ENCODE measurements at places on chromosomes 11 and 22.

DNA sequence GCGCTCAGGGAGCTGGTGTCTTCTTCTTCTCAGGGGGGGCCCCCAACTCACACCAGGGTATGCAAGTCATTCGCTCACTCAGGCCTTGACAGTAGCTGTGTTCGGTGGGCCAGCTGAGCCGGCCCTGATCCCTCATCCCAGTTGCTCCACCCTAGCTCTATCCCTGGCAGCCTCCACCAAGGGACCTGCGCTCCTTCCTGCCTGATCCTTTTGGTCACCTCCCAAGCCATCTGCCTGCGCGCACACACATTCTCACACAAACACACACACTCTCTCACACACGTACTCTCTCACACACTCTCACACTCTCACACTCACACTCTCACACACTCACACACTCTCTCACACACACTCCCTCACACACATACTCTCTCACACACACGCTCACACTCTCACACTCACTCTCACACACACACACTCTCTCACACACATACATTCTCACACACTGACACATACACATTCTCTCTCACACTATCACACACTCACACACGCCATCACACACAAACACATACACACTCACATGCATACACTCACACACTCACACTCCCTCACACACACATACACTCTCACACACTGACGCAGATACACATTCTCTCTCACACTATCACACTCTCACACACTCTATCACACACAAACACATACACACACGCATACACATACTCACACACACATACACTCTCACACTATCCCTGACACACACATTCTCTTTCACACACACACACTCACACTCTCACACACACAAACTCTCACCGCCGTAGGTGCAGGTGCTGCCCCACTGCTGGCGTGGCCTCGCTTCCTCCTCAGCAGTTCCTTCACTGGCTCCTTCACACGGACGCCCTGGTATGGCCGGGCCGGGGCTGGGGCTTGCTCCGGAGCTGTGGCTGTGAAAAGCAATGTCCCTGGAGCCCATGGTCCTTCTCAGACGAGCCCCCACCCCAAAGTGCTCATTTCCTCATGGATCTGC is 20.8 kb downstream of the POU2AF1 start:
- no peak for DNase-seq

DNA sequence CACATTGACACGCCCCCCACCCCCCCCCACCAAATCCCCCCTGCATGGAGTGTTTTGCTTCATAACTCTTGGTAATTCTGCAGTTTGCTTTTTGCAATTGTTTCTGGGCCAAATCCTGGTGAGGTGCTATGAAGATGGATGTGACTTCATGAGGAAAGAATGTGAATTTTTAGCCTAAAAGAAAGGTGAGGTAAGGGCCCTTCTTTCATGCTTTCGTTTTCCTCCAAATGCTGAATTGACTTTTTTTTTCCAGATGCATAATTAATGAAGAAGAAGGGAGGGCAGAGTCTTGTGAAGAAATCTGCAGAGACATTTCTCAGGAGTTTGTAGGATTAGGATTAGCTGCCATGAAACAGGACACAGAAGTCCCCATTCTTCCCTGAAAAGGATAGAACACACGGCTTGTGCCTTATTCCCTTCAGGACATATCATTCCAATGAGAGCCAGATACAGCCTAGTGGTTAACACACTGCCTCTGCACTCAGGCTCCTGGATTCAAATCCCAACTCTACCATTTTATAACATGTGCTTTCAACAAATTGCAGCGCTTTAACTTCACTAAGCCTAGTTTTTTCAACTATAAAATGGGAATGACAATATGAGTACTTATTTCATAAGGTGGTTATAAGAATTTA is 19.6 kb upstream of the TBCEL start:
- no peak for DNase-seq

- no peak for DNase-seq
Observed at GRCh38 chr11:76810151-76810853, 27.1 kb downstream of the TSKU start.

- DNase-seq = no peak
Observed at GRCh38 chr11:20926799-20927540, 257.6 kb downstream of the NELL1 start.

- no peak for DNase-seq
Observed at GRCh38 chr11:64164392-64165312, 1.3 kb downstream of the MACROD1 start.

GRCh38 chr22:29302402-29302680 is 4.1 kb upstream of the GAS2L1 start:
- no peak for DNase-seq

GRCh38 chr11:11311169-11311568 is 41.9 kb downstream of the CSNK2A3 start:
- DNase-seq = no peak

DNA sequence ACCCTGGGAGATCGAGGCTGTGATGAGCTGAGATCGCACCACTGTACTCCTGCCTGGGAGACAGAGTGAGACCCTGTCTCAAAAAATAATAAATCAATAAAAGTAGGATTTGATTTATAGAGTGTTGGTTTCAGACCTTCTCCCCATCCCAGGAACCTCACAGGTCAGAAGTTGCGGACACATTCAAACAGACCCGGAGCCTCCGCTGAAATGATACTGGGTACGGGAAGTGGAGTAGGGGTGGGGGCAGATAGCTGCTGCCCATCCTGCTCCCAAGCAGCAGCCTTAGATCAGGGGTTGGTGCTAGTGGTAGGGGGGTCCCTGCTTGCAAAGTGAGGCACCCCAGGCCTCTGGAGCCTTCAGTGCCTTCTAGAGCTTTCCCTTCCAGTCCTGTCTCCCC is 7.8 kb downstream of the PRDM11 start:
- DNase-seq = no peak

DNA sequence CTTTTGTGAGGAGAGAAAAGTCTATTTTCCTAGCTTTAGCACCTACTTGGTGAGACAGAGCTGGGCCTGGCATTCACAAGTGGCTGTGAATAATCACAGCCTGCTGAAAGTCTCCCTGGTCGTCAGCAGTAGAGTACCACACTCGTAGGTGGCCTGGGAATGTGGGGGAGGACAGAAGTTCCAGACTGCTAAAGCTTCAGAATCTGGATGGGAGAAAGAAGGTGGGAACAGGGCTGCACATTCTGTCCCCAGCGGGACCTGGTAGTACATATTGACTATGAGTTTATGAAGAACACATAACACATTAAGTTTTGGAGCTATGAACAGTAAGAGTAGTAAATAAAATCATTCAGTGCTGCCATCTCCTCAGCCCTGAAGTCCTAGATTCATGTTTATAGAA is 19.0 kb upstream of the LIMK2 start:
- no peak for DNase-seq

DNA sequence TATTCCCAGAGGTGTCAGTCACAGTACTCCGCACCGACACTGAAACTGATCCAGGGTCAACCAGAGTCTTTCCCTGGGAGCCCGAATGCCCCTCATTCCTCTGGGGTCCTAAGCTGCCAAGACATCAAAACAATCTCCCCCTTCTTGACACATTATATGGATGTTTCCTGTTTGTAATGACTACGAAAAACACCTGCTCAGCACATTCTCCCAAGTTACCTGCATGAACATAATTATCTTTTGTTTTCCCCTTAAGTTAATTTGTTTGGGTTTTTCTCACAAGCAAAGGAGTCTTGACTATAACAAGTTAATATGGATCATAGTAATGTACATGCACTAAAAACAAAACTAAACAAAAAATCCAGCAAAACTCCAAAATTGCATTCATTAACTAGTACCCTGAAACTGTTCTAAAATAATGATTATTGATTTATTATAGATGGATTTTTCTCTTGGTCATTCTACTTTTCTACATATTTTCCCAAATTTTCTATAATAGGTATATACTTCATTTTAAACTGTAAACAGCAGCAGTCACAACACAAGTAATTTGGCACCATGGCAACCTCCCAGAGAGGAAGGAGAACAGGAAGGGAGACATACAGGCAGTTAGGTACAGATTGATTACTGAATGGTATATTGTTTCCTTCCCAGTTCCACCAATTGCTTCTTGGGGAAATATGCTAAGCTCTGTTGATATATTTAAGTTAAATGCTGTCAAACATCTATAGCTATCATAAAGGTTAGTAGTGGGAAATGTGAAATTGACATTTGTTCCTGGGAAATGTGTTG is 631.5 kb downstream of the METTL15 start:
- DNase-seq = no peak

DNA sequence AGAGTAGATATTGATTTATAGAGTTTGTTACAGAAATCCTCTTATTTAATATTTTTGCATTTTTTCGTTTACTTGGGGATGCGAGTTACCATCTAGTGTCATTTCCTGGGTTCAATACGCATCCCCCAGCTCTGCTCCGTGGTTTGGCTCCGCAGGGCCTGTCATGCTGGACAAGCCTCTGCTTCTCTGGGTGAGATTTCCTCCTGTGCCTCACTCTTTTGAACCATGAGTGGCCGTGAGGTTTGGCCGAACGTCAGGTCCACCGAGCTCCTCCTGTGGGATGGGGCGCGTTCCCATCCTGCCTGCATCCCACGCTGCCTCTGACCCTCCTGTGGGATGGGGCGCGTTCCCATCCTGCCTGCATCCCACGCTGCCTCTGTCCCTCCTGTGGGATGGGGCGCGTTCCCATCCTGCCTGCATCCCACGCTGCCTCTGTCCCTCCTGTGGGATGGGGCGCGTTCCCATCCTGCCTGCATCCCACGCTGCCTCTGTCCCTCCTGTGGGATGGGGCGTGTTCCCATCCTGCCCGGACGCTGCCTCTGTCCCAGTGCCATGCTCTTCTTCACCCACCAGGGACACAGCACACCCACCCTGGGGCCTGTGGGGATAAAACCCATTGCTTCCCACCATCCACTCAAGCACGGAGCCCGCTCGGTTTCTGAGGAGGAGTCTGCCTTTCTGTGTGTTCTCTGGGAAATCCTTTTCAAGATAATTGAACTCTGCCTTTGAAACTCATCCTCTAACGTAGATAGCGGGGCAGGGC is 506.8 kb downstream of the BRD1 start:
- no peak for DNase-seq

- no peak for DNase-seq
Observed at GRCh38 chr11:42870480-42870879, 441.3 kb upstream of the API5 start.

GRCh38 chr11:78961937-78962701 is 387.5 kb upstream of the NARS2 start:
- no peak for DNase-seq

- DNase-seq = no peak
Observed at GRCh38 chr11:69380921-69381581, 87.1 kb downstream of the MYEOV start.

DNA sequence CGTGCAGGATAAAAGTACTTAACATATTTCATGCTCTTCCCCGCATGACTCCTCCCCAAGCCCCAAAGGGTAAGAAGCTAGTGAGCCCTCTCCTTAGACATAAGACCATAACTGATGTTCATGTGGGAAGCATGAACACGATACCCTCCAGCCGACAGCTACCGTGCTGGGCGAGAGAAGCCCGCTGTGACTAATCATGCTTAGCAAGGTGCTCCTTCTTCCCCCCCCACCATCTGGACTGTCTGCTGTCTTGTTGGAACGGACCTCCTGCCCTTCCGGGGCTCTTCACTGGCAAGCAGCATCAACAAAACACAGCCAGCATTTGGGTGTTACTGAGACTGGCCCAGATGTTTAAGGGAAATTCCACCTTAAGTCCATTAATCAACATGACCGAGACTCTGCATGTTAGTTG is 200.6 kb downstream of the DBX1 start:
- DNase-seq = no peak

- no peak for DNase-seq
Observed at GRCh38 chr11:128530118-128531074, 57.0 kb downstream of the ETS1 start.

- DNase-seq = no peak
Observed at GRCh38 chr11:129881570-129882170, 13.7 kb downstream of the NFRKB start.

GRCh38 chr11:130653838-130654636 is 205.6 kb downstream of the ADAMTS15 start:
- no peak for DNase-seq

DNA sequence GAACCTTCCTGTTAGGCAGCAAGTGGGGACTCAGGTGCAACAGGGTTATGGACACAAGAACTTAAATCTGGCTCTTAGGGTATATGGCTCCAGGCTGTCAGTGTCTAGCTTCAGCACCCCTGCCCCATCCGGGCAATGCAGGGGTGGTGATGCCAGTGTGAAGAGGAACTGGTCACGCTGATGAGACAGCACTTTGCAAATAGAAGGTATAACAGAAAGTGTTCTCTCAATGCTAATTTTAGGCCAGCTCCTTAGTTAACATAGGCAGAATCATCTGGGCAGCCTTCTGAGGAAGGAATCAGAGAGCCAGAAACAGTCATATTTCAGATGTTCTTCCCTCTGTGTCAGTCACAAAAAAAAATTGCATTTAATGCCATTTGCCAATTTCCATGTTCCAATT is 41.2 kb downstream of the SYT9 start:
- no peak for DNase-seq

DNA sequence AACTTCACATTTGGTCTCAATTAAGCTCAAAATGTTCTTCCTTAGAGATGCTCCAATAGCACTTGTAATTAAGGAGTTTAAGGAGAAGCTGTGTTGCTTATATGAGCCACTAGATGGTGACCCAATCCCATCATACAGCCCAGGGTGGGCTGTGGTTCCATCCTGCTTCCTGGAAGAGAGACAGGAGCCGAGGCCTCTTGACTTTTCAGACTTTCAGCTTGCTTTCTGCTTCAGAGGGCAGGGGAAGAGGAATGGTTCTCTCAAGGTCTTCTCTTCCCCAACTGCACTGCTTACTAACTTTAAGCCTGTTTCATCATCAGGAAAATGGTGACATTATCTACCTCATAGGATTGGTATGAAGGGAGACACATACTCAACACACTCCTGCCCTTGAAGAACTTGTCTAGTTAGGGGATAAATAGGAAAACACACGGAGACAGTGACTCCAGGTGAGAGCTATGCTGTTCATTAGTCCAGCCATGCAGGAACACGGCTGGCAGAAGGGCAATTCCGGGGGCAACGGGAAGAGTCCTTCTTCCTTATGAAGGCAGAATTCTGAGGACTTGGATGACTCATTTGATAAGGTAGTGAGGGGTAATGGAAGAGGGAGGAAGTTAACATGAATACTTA is 20.1 kb downstream of the TMEM218 start:
- DNase-seq = peak; percentile 34

DNA sequence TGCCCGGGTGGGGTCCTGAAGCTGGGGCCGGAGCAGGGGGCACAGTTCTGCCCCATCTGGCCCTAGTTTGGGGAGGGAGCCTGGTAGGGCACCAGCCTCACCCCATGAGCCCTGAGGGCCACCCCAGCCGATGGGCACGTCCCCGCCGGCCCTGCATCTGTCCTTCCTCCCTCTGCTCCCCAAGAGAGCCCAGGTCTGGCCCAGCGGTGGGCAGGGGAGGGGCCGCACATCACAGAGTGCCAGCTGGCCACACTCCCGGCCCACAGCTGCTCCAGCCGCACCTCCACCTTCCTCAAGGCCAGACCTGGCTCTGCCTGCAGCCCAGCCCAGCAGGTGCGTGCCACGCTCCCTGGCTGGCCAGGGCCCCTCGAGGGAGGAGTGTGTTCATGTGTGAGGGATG is 21.6 kb downstream of the BRSK2 start:
- no peak for DNase-seq

DNA sequence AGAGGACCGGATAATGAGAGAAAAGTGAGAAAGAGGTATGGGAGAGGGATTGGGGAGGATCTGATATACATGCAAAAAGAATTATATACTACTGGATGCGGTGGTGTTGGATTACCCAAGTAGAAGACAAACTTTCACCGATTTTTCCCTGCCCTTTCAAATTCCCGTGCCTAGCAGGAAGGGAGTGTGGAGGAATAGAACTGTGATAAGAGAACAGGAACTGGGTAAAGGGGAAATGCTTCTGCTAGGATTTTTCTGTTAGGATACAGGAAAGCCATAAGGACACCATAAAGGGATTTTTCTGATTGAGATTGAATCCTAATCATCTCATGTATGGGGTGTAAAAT is 480 bp upstream of the MTMR2 start:
- DNase-seq = no peak

Measured in brain pericyte (primary cell).